ENCODE measurements at places on chromosomes 5 and 9.

DNA sequence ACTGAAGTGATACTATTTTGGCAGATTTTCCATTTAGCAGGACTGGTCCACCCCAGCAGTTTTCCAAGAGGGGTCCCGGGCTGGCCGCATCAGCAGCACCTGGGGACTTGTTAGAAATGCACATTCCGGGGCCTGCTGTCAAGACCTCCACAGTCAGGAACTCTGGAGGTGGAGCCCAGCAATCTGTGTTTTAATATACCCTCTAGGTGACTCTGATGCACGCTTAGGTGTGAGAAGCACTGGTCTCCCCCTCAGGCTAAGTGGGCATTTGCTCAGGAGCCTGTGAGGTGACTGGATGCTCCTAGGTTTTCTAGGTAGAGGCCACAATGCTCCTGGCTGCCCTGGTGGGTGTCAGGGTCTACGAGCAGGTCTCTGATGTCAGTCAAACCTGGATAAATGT, 81.7 kb downstream of the DCP2 start:
- peak; percentile 66 for DNase-seq

- no peak for DNase-seq
These were observed 109.9 kb downstream of the TMEM174 start for GRCh38 chr5:73282923-73283322.

GRCh38 chr5:80182809-80183580, 72.9 kb downstream of the SERINC5 start:
- DNase-seq: peak; percentile 86

- DNase-seq: no peak
These were observed 7.0 kb downstream of the PDCL start for GRCh38 chr9:122821278-122821943.

- DNase-seq: no peak
These were observed 41.1 kb upstream of the GADD45G start for GRCh38 chr9:89563571-89564345.

DNA sequence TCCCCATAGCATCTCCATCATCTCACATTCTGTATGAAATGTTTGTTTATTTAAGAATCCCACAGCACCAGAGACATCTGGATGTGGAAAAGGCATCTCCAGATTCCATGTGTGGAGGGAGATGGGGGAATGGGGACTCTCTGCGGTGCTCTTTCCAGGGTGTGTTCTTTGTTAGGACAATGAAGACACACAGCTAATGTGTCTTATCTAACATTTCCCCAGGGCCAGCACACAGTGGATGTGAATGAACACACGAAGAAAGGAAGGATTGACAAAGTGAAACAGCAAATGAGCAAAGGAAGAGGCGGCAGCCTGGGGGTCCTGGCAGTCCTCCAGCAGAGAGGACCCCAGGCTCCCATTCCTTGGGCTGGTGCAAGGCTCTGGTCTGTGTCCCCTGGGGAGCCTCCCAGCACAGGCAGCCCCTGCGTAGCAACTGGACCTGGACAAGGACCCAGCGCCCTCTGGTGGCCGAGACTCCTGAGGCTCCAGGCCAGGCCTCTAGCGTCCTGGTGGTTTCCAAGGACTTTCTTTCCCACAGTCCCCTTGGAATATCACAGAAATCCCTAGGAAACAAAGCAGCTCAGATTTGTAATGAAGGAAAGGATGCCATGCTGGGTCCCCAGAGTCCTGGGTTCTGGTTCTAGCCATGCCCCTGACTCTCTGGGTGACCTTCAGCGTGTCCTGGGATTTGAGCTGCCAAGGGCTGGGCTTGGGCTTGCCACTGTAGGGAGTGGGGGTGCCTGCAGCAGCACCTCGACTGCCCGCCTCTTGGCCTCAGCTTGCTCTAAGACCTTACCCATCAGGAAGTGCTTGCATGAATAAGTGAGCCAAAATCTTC, 3.5 kb upstream of the PDLIM7 start:
- DNase-seq: peak; percentile 98

DNA sequence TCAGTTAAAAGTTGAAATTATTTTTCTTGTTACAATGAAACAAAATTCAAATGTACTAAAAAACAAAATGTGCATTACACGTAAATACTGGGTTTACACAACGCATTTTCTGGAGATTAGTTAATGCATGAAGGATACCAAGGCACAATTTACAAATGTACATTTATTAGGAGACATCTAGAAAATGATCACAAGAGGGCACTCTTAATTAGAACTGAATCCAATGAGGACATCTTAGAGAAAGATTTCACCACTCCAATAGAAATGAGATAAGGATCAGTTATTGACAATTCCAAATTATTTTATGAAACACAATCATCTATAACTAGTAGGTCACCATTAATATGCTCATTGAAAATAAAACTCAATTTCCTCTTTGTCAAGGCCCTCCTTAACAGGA, 36.6 kb upstream of the CDH12 start:
- no peak for DNase-seq

DNA sequence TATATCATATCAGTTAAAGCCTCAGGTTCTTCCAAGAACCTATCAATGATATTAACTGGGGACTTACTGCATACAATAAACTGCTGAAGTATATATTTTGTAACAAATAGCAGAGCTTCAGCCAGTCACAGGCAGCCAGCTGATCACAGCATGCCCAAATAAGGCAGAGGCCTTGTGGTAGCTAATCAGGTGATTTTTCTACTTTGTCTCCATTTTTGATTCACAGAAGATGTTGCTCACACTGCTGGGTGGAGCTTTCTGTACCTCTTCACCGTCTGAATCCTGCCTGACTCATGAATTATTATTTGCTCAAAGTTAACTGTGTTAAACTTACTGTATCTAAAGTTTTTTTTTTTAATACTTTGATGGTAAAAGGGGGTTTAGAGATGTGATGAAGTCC, 357.4 kb downstream of the PSAT1 start:
- no peak for DNase-seq

GRCh38 chr9:38319496-38320173, 72.9 kb upstream of the ALDH1B1 start:
- no peak for DNase-seq

DNA sequence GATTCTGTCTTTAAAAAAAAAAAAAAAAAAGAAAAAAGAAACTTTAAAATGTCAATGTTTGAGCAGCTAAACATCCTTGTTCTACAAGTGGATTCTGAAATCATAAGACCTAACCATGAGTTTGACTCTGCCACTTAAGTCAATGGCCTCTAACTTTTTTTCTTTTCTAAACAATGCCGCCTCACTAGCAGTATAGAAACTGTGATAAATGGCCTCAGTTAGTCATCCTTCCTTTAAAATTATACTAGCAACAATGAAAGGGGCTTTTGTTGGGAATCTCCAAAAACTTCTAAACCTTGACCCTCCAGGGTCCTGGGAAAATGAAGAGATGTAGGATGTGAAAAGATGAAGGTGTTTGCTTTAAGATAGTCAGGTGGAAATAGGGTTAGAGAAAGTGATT, 71.1 kb downstream of the FBXL7 start:
- no peak for DNase-seq

DNA sequence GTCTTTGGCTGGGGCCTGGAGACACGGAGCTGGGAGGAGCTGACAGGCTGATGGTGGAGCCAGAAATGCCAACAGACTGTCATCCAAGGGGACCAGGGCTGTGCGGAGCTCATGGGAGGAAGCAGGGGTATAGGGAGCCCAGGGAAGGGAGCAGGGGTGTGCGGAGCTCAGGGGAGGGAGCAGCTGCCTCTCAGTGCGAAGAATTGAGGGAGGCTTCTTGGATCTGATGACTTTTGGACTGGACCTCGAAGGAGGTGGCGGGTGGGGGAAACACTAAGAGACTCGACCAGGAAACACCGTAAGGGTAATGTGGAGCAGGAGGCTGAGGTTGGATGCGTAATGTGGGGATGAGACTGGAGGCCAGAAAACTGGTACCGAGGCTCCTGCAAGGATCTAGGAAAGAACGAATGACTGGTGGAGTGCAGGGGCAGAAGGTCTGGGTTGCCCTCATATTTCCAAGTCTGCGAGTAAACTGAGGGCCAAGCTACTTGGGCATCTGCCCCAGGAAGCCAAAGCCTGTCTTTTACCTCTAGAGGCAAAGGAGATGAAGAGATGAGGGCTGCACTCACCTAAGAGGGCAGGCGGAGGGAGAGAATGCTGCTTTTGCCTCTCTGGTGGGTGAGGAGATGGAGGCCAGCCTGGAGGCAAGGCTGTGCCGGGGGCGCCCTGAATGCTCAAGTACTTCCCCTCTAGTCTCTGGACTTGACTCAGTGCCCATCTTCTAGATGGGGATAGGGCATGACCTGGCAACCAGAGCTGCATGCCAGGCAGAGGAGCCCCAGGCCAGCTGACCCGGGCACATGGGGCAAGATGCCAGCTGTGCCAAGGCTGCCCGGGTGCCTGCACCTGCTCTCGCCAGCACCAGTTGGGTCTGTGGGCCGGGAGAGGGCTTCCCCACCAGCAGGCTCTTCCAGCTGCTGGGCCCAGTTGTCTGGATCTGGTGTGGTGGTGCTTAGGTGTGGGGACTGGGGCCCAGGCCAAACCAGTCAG, 2.3 kb downstream of the PTGS1 start:
- DNase-seq: no peak

DNA sequence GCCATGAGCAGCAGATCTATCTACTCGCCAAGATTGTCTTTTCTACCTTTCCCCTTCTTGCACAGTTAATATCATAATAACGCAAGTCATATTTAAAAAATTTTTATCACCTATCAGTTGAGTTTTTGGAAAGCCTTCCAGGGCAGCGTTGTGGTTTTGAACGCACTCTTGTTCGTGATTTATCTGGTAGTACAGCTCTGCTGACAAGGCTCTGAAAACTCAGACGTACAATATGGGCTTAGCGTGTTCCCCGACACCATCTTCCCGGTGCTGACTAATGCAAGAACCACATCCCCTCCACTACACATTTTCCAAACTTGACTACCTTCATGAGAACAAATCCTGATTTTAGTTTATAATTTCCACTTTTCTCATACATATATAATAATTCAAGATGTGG, 1.6 kb upstream of the NFIL3 start:
- no peak for DNase-seq

- no peak for DNase-seq
These were observed 200.2 kb downstream of the SPATA31D1 start for GRCh38 chr9:82188817-82189216.

DNA sequence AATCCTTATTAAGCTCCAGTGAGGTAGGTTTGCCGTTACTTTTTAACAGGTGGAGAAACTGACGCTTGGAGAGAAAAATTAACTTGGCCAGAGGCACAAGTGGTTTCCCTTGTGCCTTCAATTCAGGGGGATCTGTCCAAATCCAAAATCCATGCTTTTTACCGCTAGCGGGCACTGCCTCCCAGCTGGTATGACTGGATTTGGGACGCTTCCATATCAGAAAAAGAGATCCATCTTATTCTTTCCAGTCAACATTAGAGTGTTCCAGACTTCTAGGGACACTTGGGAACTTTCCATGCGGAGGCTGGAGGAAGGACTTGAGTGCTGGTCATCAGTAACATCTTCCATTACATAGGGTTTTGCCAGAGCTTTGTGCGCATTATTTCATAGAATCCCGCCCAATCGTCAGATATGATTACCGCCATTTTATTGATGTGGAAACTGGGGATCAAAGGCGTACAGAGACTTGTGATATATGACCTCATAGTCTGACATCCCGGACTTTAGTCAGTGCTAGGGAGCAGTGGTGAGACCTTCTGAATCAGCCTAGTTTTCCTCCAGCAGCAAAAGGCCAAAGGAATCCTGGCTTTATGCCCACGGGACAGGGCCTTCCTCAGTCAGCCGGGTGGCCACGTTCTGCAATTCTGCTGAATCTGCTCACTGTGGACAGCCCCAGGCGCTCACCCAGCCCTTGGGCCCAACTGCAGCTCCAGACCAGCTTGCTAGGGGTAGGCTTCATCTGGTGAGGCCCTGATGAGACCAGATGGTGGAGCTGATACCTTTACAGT, 1.1 kb upstream of the GNPDA1 start:
- peak; percentile 49 for DNase-seq

DNA sequence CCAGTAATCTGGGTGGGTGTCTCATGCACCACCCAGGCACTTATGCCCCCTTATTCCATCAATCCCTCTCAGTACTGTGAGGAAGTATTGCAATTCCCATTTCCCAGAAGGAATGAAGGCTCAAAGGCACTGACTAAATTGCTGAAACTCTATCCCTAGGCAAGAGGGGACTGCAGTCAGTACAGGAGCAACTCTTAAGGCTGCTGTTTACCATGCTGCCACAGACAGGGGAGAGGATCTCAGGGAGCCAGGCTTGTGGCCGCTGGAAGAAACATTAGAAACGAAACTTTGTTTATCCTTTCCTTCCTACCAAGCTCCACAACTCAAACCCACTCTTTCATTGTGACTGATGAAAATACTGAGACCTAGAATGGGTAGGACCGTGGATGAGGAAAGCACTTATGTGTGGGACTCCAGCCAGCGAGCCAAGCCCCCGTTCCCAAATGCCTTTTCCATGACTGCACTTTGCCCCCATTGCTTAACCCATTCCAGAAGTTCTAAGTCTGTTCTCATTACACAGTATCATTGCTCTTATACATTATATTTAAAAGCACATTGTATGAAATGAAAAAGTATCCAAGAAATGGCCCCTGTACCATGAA, 54.3 kb downstream of the TLE1 start:
- no peak for DNase-seq

DNA sequence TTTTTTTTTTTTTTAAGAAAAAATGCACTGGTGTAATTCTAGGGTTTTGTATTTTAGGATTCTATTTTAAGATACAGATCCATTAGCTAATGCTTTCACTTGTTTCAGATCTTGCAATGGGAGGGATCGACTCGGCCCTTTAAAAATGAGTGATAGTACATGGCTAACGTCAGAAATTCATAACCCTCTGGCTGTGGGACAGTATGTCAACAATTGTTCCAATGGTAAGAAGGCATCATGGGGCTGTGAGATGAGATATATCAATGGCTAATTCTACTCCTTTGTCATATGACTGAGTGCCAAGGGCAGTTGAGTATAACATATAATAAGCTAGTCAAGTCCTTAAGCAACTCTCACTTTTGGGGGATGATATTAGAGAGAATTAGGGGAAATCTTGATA, 4.4 kb downstream of the SETD9 start:
- DNase-seq: no peak

DNA sequence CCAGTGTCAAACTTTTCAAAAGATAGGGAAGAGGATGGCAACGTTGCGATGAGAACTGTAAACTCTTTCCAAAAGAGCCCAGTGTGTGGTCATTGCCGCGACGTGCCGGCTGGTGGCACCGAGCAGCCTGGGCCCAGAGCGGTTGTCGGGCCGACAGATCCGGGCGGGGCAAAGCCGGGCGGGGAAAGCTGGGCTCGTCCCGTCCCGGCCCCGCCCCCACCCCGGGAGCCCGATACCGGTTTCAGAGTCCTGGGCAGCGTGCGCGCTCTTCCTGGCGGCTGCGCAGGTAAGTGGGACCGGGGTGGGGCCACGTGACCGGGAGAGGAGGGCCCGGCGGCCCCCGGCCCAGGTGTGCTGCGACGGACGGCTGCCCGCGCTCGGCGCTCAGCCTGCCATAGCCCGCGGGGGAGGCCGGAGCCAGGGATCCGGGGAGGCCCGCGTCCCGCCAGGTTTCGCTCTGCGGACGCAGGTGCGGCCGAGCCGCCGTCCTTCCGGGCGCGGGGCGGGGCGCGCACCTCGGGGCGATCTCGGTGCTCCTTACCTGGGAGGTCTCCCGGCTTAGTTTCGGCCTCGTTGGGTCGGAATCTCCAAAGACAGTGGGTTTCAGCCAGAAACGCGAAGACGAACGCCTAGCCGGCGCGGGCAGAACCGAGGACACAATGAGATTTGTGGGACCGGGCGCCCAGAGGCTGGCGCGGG, at the start of gene MARVELD2:
Gene MARVELD2 (plus strand): TSS at position 232 of the 699 bp plus-strand sequence. CDS start 4,270 bp downstream, outside the sequence.
- peak; percentile 97 for DNase-seq

Data from endodermal cell (in vitro differentiated cells).